Lung (tissue), 17 donors: ENCODE measurements at places on chromosomes 11 and 22. TPM values are rescaled to one million over a fixed set of nuclear protein-coding genes. Genes with fewer than 3 reads are reported as not detected.

SEC14L2 gene
- total RNA-seq: 10.3 TPM

SLC5A12 gene
- total RNA-seq: not detected

STK33 gene
- 26.5 TPM for total RNA-seq

MMP1 gene
- 7.8 TPM for total RNA-seq

FERMT3 gene
- 17.4 TPM for total RNA-seq

DGCR6 gene
- total RNA-seq: 5.9 TPM

CRYBB3 gene
- not detected for total RNA-seq

TMEM25 gene
- total RNA-seq: 20.1 TPM

MUC5B gene
- 181 TPM for total RNA-seq

OR5B3 gene
- total RNA-seq: not detected

RAB39A gene
- total RNA-seq: 2.0 TPM

DSCAML1 gene
- 1.5 TPM for total RNA-seq

KRTAP5-2 gene
- not detected for total RNA-seq

MGAT3 gene
- 5.8 TPM for total RNA-seq

KIF18A gene
- total RNA-seq: 7.5 TPM

PTDSS2 gene
- total RNA-seq: 29.4 TPM

ACR gene
- 0.26 TPM for total RNA-seq

CYTH4 gene
- total RNA-seq: 25.9 TPM

CCDC89 gene
- total RNA-seq: 3.1 TPM

EMSY gene
- 59.3 TPM for total RNA-seq

CCDC188 gene
- 4.0 TPM for total RNA-seq

TMEM151A gene
- 0.28 TPM for total RNA-seq

POU2AF1 gene
- 5.8 TPM for total RNA-seq

CASTOR1 gene
- 26.5 TPM for total RNA-seq

IFITM10 gene
- 18.8 TPM for total RNA-seq

MS4A4A gene
- total RNA-seq: 11.1 TPM

LIF gene
- 5.1 TPM for total RNA-seq

HOATZ gene
- total RNA-seq: 25.4 TPM

SNX32 gene
- total RNA-seq: 0.77 TPM
